ENCODE measurements at places on chromosomes 5 and 9.

DNA sequence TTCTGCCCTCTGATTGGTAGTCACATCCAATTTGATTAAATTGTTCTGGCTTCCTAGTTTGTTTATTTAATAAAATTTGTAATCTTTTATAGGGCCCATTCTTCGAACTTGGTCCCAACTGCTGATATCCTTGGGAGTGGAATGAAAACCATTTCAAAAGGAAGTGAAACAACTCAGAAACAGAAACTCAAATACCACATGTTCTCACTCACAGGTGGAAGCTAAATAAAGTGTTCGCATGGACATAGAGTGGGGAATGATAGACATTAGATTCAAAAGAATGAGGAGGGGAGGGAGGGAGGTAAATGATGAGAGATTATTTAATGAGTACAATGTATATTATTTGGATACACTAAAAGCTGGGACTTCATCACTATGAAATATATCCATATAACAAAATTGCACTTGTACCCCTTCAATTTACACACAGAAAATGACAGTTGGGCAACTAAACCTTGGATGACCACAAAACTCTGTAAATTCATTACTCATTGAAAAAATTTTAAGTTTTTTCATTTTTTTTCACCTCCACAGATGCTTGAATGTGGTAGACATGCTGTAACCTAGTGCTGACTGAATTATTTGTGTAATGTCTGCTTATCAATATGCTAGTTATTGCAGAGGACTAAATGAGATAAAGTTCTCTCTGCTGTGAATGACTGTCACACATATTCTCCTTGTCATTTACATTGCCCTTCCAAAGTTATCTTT, 16.0 kb downstream of the ATP10B start:
- no peak for DNase-seq

GRCh38 chr5:33361781-33362180, 79.0 kb upstream of the TARS1 start:
- no peak for DNase-seq

DNA sequence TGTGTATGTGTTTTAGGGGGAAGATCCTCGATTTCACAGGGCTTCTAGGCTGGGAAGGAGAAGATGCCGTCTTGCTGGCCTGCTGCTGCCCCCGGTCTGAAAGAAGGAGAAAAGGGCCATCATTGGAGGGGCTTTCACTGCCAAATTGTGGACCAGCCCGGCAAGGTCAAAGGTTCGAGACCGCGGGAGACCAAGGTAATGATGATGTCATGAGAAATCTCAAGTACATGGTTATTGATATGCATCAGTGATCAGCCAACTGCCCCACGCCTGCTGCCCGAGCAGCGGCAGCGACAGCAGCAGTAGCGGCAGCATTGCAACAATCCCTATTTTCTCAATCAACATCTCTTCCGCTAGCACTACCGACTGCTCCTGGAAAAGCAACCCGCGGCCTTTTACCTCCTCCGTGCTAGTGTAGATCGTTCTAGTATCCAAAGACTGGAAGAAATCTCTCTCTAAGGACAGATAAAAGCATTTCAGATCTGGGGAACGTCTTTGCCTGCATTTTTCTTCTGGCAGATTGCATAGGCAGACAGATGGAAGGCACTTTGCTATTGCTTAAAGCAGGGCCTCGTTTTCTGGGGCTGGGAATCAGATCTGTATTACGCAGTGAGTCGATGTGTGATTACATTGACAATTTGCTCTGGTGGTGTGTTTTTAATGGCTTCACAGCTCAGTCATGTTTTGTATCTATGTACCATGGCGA, 215.3 kb downstream of the MEF2C start:
- DNase-seq: no peak

DNA sequence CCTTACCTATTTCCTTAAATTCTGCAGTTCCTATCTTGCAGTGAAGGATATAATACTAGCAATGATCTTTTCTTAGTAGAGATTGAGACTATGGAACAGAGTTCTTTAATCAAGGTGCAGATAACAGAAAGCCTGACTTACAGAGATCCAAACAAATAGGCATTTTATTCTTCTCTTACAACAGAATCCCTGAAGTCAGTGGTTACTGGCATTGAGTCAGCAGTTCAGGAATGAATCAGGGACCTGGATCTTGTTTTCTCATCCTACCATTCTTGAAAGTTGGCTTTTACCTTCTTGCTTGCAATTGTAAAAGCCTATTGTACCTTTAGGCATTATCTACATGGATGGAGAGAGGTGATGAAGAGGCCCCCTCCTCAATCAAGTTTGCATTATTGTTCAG, 47.5 kb upstream of the TLE4 start:
- no peak for DNase-seq

GRCh38 chr5:153157156-153157555, 333.3 kb upstream of the GRIA1 start:
- DNase-seq: no peak

DNA sequence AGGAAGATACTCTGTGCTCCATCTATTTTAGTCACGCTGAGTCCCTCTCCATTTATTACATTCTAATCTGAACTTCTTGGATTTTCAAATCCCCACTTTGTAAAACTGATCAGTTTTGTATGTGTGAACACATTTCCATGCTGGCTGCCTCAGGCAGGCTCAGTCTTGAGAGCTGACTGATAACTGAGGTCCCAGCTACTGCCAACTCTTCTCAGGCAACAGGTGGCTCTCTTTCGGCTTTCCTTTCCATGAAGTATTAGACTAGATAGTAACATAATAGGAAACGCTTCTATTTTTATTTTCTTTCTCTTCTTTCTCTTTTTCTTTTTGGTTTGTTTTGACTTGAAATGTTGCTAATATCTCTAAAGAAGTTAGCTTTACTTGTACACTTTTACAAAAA, 138.4 kb downstream of the TARS1 start:
- no peak for DNase-seq

GRCh38 chr9:87684627-87685219, 41.2 kb upstream of the CTSL start:
- no peak for DNase-seq

DNA sequence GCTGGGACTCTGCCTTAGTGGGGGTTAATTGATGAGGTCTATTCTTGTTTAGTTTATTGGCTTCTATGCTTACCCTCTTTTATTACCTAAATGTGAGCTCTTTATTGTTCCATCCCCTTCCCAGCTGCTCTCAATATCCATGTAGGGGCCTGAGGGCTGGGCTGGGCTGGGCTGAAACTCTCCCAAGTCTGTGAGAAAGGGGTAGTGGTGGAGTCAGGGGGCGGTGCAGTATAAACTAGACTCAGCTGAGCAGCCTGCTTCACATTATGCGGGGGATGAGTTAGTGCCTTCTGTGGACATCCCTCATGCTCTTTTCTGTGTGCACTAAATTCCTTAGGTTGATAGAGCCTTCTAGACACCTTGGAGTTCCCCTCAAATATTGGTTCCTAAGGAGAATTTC, 451.8 kb upstream of the PTGER4 start:
- DNase-seq: no peak

DNA sequence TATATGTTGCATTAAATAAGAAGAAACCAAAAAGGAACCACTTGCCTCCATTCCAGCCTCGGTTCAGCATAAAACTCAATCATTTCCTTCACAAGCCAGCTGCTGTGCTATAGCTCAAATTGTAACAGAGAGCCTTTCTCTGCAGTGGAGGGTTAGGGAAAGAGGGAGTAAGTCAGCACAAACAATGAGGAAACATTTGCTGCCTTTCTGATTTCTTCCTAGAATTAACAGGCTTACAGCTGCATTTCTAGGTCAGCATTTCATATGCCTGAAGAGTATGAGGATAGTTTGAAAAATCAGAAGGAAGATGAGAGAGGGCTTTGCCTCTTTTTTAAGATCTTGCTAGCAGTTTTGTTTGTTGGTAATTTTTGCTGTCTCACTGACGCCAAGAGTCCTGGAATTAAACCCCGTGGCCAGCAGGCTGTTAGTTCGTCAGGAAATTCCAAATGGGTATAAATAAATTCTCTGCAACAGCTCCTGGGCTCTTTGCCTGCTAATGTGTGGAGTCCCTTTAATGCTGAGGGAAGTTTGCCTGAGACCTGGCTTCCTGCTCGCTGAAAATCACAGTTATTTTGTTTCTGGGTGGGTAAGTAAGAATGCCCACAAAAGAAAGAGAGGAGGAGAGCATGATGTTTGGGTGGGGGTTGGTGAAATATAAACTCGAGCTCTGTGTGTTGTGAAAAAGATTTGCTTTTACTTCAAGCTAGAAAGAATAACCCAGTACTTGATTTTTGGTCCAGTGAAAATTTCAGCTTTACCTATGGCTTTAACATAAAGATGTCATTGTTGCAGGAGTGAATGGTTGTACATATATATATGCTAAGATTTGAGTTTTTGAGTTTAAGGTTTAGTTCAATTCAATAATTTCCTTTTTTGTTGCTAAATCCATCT, 148.1 kb upstream of the DMRT1 start:
- DNase-seq: no peak

DNA sequence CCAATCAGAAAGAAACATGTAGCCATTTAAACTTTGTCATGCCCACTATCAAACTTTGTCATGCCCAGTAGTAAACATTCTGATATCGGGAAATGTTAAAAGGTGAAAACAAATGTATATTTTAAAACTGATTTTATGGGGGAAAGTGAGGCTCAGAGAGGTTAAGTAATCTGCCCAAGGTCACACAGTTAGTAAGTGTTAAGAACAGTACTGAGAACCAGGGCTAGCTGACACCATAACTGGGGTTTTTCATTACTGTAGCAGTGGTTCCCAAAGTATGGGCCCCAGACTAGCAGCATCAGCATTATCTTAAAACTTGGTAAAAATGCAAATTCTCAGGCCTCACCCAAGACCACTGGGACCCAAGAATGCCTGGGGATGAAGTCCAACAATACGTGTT, 9.9 kb upstream of the FRRS1L start:
- DNase-seq: no peak

- no peak for DNase-seq
Observed at GRCh38 chr5:77355751-77356150, 136.4 kb downstream of the WDR41 start.

DNA sequence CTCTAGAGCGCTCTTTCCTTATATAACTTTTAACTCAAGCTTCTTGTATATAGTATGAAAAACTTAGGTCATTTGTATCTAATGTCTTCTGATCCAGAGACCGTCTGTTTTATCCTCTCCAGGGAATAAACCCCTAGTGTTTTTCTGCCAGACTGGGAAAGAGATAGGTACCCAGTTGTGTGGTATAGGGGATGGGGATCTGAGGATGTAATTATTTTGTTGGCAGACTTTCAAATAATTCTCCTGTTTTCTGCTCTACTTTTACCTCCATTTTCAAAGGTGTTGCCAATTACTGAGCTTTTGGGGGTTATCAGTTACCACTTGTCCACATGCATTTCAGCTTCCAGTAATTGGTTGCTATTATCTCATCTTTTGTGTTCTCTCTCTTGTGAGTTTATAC, 17.9 kb downstream of the CCDC171 start:
- DNase-seq: no peak

- DNase-seq: no peak
Observed at GRCh38 chr5:97624886-97625285, 441.8 kb upstream of the RIOK2 start.

DNA sequence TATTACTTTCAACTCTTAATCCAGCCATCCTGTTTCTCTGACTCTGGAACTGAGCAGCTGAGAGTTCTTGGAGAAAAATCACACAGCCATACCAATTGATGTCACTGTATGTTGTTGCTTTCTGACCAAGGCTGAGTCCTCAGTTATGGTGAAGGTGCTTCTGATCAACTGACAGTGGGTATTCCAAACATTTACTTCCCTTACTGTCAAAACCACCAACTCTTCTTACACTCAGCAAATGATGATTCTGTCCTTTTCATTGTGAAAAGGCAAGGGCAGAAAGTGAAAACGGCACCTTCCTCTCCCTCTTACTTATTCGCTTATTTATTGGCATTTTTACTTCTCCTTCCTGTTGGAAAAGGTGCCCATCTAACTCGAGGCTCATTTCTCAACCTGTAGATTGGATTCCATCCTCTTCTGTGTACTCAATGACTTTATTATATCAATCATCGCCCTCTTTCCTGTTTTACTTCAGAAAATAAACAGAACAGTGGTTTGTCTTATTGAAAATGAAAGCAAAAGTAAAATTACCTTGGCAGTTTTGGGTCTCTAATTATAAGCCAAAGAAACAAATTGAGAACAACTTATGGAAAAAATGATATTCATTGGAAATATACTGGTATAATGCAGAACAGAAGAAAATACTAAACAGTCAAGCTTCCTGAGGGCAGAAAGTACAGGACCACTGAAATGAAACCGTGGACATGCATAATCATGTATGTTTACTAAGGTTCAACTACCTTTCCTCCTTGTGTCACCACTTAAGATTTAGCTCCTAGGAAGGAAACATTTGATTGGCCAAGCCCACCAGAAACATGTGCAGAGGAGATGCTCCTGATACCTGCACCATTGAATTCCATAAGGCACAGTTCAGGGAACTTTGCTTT, 104.5 kb upstream of the CHD1 start:
- DNase-seq: no peak

- no peak for DNase-seq
Observed at GRCh38 chr5:83785176-83785668, 64.6 kb upstream of the HAPLN1 start.

Measured in stimulated activated CD8-positive, alpha-beta memory T cell treated with anti-CD3 and anti-CD28 coated beads, Interleukin-2, amount 100 ng/mL, for 48 hours (primary cell).